ENCODE measurements at places on chromosomes 4 and X.
A peak's percentile ranks its signal among the peaks of the same experiment; 100 is the strongest.

- no peak for DNase-seq
These were observed 472.3 kb downstream of the GRID2 start for GRCh38 chr4:92776080-92776479.

GRCh38 chr4:5905714-5906113 lies 12.8 kb upstream of the CRMP1 start:
- DNase-seq, result no peak

- DNase-seq, result no peak
These were observed 33.3 kb upstream of the HPF1 start for GRCh38 chr4:169791062-169791461.

- no peak for DNase-seq
These were observed 111.7 kb downstream of the TENM3 start for GRCh38 chr4:182354867-182355266.

DNA sequence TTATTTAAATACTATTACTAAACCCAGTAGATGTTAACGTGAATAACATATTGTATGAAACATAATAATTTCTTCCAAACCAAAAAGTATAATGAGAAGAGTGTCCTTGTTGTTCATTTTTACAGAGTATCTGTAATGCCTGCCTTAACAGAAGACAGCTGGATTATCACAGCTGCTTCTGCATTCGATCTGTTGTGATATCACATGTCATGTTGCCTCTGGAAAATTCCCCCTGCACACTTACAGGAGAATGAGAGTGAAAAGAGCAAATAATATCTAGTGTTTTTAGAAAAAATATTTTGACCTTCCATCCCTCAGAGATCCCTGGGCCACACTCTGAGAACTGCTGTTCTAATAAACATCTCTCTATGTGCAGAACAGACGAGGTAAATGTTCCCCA lies 240.1 kb upstream of the NOCT start:
- no peak for DNase-seq

DNA sequence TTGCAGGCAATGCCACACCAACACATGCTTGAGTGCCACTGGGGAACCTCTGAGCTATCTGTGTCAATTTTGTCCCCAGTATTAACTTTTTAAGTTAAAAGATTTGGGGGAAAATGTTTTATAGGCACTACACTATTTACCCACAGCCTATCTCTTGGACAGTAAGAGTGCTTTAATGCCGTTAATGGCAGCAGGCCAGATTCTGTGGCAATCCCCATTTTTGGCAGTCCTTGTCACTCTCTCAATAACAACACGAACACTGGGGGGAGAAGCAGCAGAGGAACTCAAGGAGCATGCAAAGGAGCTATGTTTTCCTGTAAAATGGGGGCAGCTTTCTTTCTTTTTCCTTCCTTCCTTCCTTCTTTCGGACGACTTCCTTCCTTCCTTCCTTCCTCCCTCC lies 168.6 kb downstream of the NSUN7 start:
- peak; percentile 76 for DNase-seq

DNA sequence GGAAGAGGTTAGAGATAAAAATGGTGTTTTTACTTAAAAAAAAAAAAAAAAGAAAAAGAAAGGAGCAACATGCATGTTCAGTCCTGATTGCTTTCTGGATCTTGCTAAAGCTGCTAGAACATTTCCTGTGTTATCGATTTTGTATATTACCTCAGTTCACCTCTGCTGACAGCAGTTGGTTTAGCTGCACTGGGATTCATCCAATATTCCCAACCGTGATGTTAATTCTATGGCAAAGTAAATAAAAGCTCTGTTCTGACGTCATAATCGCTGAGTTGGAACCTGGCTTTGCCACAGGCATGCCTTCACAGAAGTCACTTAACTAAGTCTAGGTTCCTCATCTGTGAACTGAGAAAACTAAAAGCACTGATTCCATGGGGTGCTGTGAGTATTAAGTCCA lies 90.7 kb upstream of the SORBS2 start:
- no peak for DNase-seq

GRCh38 chr4:101306225-101306624 lies 41.1 kb downstream of the PPP3CA start:
- no peak for DNase-seq

GRCh38 chr4:57109847-57110639 lies at the start of gene IGFBP7:
TSS of gene IGFBP7 (minus strand) at chr4:57110385. CDS start at chr4:57110351, 34 bp downstream.
- peak; percentile 87 for DNase-seq

DNA sequence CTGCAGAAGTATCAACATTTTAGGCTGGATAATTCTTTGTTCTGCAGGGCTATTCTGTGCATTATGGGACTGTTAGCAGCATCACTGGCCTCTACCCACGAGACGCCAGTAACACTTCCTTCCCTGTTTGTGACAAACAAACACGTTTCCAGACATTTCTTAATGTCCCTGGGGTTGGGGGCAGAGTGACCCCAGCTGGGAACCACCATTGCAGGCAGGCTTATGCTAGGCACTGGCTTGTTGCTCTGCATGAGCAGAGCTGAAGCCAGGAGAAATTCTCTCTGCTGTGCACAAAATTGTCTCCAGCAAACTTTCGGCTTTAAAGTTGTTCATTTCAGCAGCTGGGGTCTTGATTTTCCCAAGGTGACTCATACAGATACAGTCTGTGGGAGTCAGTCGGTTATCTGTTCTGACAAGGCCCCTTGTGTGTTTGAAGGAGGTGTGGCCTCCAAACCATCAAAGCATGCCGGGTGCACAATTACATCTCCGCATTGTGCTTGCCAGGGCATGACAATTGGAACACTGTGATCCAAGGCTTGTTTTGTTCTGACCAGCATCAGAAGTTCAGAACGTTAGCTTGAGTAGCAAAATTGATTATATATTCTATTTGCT lies 156.4 kb upstream of the BOD1L1 start:
- DNase-seq, result peak; percentile 69

DNA sequence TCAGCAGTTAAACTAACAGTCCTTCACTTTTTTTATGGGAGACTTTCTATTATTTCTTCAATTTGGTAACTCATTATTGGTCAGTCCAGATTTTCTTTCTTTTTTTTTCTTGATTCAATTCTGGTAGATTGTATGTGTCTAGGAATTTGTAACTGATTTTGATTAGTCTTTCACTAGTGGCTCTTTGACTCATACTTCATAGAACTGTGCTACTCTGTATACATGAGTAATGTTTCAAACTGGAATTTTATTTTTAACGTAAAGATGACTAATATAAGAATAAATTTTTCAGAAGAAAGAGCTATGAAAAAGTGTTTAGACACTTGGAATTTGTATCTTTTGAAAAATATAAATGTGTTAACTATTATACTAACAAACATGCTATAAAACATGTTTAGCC lies 813.0 kb downstream of the TRAM1L1 start:
- DNase-seq, result no peak

DNA sequence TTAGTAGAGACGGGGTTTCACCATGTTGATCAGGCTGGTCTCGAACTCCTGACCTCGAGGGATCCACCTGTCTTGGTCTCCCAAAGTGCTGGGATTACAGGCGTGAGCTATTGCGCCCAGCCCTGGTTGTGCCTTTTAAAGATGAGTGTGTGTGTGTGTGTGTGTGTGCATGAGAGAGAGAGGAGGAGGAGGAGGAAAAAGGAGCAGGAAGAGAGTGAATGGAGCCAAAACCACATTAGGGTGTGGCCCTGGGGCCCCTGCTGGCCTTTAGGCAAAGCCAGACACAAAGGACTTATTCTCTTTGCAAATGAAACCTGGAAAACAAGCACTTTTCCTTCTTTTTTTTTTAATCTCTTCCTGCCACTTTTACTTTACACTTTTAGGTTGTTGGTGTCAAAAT lies 48.2 kb upstream of the KLF3 start:
- peak; percentile 75 for DNase-seq

GRCh38 chrX:101260435-101260834 lies 30.7 kb downstream of the TAF7L start:
- DNase-seq, result peak; percentile 25

- peak; percentile 59 for DNase-seq
These were observed at the start of gene ANXA3 for GRCh38 chr4:78551420-78552351. TSS of gene ANXA3 (plus strand) at chr4:78551770. CDS start at chr4:78554474, 2,704 bp downstream.

DNA sequence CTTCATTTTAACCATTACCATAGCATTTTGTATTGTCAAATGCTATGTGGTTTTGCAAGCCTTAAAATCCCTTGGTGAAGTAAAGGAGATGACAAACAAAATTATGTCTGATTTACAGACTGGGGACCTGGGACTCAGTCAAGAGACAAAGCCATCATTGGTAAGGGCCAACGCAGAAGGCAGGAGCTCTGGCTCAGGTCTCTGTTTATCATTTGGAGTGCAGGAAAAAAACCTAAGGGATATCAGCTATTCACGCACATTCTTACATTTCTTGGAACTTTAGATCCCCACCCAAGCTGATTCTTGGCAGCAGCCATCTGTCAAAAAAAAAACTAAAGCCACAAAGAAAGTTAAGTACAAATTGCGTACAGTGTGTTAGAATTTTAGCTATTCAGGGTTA lies 731.9 kb downstream of the STPG2 start:
- DNase-seq, result no peak

DNA sequence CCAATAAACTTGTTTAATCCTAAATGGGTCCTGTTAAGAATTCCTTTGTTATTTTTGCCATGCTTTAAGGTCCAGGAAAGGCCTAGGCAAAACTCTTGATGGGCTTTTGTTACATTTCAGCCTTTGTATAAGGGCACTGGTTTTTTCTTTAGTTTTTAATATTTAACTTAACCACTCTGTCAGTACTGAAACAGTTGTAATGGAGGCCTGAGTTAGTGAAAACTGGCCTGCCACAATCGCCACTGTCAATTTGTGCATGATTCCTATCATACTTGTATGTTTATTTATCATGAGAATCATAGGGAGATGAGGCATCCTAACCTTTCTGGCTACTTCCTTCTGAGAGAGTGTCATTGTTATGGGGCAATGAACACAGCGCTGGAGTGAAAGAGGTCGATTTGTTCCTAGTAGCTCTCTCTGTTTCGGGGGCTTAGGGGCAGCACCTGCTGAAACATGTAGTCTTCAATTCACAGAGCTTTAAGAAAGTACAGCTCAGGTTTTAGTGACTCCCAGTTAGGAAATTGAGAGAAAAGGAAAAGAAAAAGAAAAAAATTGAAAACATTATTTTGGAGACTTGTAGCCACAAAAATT lies 393.8 kb upstream of the FSTL5 start:
- no peak for DNase-seq

- no peak for DNase-seq
These were observed 104.8 kb upstream of the MSX1 start for GRCh38 chr4:4754641-4755040.

DNA sequence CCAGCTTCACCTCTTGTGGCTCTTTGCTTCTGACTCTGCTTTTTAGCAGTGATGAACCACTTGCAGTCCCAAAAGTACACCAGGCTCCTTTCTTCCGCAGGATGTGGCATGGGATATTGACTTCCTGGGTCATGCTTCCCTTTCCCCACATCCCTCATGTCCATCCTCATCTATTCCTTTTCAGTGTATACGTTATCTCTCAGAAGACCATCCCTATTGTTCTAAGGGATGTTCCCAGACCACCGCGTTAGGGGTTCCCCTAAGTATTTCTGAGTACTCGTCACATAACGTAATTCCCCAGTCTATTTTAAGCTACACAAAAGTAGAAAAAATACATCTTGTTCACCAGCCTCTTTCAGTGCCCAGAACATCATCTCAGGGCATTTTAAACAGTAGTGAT lies 71.1 kb upstream of the NLGN4X start:
- DNase-seq, result no peak

DNA sequence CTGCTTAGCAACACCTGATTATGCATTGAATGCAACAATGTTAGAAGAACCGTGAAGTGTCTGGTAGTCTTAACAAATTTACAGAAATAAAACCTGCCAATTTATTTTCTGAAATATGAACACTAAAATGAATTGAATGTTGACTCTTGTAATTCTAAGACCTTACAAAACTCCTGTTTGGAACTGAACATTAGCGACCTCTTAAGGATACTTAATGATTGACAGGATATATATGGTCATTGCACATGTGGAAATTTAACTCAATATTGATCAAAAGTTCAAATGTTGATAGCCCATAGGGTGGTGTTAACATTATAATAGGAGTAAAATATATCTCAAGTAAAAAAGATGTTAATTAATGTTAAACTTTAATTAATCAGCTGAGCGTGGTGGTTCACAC lies 79.1 kb downstream of the TECRL start:
- DNase-seq, result no peak

DNA sequence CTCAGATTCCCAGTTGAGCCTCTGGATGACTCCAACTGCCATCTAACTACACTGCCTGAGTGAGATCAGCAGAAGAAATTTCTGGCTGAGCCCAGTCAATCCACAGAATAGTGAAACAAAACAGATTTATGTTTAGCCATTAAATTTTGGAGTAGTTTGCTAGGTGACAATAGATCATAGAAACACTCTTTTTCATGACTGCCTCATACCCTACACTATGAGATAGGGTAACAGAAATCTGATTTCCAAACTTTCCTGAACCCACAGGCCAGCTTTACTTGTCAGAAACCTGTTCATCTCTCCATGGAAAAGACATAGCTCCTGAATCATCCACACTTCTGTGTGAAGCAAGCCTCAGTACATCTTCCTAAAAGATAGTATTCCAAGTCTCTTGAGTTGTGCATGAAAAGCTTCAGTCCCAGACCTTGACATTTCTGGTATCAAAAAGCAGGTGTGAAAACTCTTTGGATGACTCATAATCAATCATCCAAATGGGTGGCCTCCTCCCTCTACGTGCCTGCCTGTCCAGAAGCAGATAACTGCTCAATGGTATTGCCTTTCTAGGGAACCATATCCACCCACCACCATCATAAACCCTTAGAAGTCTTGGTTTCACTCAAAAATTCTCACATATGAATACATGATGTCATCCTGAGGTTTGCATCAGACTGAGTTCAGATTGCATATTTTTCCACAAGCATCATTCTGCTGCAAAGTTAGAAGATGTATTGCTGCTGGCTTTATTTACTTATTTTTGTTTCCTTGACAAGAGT lies 47.5 kb upstream of the RAP2C start:
- no peak for DNase-seq

GRCh38 chrX:56462389-56462788 lies 101.0 kb upstream of the UBQLN2 start:
- DNase-seq, result peak; percentile 40

DNA sequence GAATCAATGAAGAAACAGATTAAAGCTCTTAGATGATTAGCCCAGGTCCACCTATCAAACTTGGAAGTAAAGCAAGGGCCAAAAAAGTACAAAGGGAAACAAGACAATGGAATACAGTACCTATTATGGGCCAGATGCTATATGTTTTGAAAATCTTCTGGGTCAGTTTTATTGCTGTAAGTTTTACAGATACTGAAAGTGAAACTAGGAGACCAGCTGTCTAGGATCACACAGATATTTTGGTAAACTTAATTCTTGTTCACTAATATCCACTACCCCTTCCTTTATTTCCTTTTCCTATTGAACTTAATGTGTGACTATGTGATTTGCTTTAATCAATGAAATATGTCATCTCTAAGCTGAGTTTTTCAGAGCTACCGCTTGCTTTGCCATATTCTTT lies 505.4 kb upstream of the PITX2 start:
- DNase-seq, result no peak

GRCh38 chr4:133263104-133263503 lies 114.0 kb downstream of the PCDH10 start:
- DNase-seq, result no peak

DNA sequence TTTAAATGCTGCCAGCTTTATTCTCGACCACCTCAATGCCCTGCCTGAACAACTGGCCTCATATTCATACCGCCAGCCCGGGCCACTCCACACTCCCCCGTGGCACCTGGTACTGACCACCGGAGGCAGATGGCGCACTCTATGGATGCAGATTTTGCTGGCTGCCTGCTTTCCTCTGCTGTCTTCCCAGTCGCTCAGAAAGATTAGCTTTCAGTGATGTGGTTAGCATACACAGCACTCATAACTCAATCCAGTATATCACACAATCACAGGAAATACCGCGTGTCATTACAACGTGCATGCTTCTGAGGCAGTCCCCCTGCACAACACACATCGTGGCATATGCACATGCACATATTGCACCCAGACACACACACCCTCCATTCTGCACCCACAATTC lies 147.2 kb upstream of the BCOR start:
- peak; percentile 53 for DNase-seq

Data from hematopoietic multipotent progenitor cell treated with erythropoietin and hydrocortisone succinate and interleukin-3 and kit ligand, for 4 days (in vitro differentiated cells).